ENCODE measurements at places on chromosomes 12 and 14. TPM values are rescaled to one million over a fixed set of nuclear protein-coding genes. Genes with fewer than 3 reads are reported as not detected.

MFAP5 gene
- not detected for total RNA-seq

YAF2 gene
- 33.3 TPM for total RNA-seq

KRT85 gene
- not detected for total RNA-seq

DPPA3 gene
- total RNA-seq: not detected

CYP46A1 gene
- total RNA-seq: not detected

KRAS gene
- total RNA-seq: 9.4 TPM

ENDOU gene
- not detected for total RNA-seq

EML1 gene
- total RNA-seq: 0.21 TPM

OAS1 gene
- 51.5 TPM for total RNA-seq

COL2A1 gene
- 0.66 TPM for total RNA-seq

IGFBP6 gene
- 0.64 TPM for total RNA-seq

TOMM20L gene
- not detected for total RNA-seq

RALGAPA1 gene
- total RNA-seq: 22.8 TPM

- H3K4me1 ChIP-seq: no peaks in the 10 kb centered on the region
- no peaks in the 10 kb centered on the region for H3K36me3 ChIP-seq
- no peak for DNase-seq
- no peak overlapping the region for H3K27ac ChIP-seq
Measured at GRCh38 chr12:131060011-131060703, 106.5 kb downstream of the ADGRD1 start.

- no peaks in the 10 kb centered on the region for H3K36me3 ChIP-seq
- no peak overlapping the region for H3K4me3 ChIP-seq
- DNase-seq: no peak
- H3K27ac ChIP-seq: no peak overlapping the region
- no peaks in the 10 kb centered on the region for H3K27me3 ChIP-seq
Measured at GRCh38 chr12:108777156-108777555, 45.8 kb upstream of the CORO1C start.

DNA sequence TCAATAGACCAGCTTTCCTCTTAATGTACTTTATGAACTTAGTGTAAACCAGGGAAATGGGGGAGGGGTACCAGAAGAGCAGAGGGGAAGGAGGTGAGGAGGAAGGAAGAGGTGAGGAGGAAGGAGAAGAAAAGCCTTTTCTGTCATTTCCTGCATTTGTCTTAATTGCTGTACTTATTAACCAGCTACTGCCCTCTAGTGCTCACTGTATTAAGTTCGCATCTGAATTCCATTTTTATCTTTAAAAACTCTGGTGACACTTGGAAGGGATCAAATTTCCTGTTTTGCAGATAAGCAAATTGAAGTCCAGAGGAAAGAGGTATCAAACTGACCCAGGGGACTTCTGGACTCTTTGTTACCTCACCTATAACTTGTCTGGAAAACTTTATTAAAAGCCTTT lies 22.2 kb downstream of the MANSC1 start:
- H3K36me3 ChIP-seq: no peaks in the 10 kb centered on the region
- H3K27me3 ChIP-seq: no peaks in the 10 kb centered on the region
- H3K4me1 ChIP-seq: no peaks in the 10 kb centered on the region
- peak; percentile 25 for DNase-seq
- no peak overlapping the region for H3K4me3 ChIP-seq

DNA sequence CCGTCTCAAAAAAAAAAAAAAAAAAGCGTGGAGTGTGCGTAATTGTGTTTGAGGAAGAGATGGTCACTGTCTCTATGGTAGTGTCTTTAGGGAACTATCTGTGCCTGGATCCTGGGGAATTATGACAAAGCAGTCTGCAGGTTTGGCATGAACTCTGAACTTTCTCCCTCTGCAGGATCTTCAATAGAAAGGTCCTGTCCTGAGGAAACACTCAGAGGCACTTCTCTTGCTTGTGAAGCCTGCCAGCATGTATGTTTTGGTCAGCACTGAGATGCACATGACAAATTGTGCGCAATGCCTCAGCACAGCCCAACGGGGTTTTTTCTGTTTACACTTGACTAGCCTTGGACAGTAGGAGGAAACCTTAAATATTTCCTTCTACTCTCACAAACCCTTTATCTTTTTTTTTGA lies 46.6 kb downstream of the ATF7 start:
- H3K27ac ChIP-seq: peak overlapping the region; percentile 35
- peak; percentile 77 for DNase-seq
- H3K4me1 ChIP-seq: peaks cover 27% of the 10 kb centered on the region
- no peaks in the 10 kb centered on the region for H3K36me3 ChIP-seq

GRCh38 chr12:128224226-128224625 lies 42.7 kb upstream of the TMEM132C start:
- no peak for DNase-seq
- H3K27me3 ChIP-seq: no peaks in the 10 kb centered on the region
- no peak overlapping the region for H3K27ac ChIP-seq
- H3K36me3 ChIP-seq: no peaks in the 10 kb centered on the region

GRCh38 chr14:33057585-33057984 lies 118.9 kb downstream of the NPAS3 start:
- DNase-seq: no peak
- no peaks in the 10 kb centered on the region for H3K27me3 ChIP-seq
- no peak overlapping the region for H3K4me3 ChIP-seq
- H3K27ac ChIP-seq: no peak overlapping the region
- no peaks in the 10 kb centered on the region for H3K36me3 ChIP-seq
- no peaks in the 10 kb centered on the region for H3K4me1 ChIP-seq

GRCh38 chr14:61323970-61324369 lies 2.6 kb downstream of the PRKCH start:
- H3K4me1 ChIP-seq: peaks cover 11% of the 10 kb centered on the region
- H3K27me3 ChIP-seq: no peaks in the 10 kb centered on the region
- no peak for DNase-seq
- no peaks in the 10 kb centered on the region for H3K36me3 ChIP-seq

DNA sequence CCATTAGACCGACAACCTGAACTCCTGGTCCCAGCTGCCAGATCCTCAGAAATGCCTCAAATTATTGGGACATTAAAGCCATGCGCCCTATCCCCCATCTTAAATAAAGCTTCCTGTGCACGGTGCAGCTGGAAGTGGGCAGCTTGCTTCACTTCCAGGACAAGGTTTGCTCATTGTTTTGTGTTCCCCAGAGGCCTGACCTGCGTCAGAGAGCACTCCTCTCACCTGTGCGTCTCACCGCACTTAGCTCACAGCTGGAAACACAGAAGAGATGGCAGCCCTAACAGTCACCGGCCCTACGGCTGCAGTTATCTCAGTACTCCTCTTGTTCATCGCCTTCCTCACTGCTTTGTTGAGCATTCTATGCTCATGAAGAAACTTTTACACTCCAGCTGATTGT lies 135.5 kb downstream of the ANO2 start:
- DNase-seq: no peak
- no peak overlapping the region for H3K27ac ChIP-seq
- H3K4me3 ChIP-seq: no peak overlapping the region
- H3K27me3 ChIP-seq: no peaks in the 10 kb centered on the region
- no peaks in the 10 kb centered on the region for H3K36me3 ChIP-seq
- H3K4me1 ChIP-seq: no peaks in the 10 kb centered on the region

GRCh38 chr12:121958541-121959240 lies 40.3 kb downstream of the CFAP251 start:
- H3K27me3 ChIP-seq: no peaks in the 10 kb centered on the region
- no peaks in the 10 kb centered on the region for H3K36me3 ChIP-seq
- no peak overlapping the region for H3K4me3 ChIP-seq
- no peak for DNase-seq

DNA sequence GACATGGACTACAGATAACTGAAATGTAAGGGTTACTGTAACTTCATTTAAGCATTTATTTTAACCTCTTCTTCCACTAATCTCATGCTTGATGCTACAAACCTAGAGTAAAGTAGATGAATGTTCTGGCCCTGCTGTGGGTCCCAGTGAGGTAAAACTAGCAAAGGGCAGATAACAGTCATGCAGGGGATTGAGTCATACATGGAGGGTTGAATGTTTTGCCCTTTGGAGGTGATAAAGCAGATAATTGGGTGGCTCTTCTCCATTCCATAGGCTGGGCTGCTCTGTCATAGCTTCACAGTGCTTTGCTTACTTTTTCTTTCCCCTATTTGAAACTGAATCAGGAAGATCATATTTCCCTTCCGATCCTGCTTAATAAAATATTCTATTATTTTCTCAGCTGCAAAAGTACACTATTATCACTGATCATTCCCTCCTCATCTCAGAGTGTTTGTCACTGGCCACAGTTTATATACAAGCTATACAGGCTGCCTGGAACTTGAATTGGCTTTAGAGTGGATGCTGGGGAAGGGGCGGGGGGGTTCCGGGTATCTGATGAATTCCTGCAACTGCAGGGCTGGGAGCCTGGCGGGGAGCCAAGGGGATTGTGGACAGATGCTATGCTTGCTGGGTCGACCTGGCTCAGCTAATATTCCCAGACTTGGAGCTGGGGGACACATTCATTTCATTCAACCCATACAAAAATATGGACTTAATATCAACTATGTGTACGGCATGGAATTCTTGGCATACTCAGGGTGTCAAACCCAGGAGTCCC lies 235.1 kb downstream of the NRXN3 start:
- no peaks in the 10 kb centered on the region for H3K4me1 ChIP-seq
- no peak for DNase-seq
- no peaks in the 10 kb centered on the region for H3K36me3 ChIP-seq
- H3K27me3 ChIP-seq: no peaks in the 10 kb centered on the region

DNA sequence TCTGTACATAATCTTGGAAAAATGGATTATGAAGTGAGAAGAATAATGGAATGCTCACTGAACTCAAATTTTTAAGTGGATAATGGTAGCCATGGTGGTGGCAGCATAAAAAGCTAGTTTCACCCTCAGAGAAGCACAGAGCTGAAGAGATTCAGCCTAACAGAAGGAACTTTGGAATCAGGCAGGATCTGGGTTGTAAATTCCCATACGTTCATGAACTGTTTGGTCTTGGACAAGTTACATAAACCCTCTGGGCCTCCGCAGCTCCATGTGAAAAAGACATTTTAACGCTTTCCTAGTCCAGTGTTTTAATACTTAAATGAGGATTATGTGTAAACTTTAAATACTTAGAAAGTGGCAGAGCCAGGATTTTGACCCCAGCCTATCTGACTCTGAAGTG lies 26.6 kb downstream of the JKAMP start:
- no peaks in the 10 kb centered on the region for H3K36me3 ChIP-seq
- no peak for DNase-seq
- H3K27ac ChIP-seq: no peak overlapping the region

- peak overlapping the region; percentile 90 for H3K27ac ChIP-seq
- no peaks in the 10 kb centered on the region for H3K27me3 ChIP-seq
- peaks cover 21% of the 10 kb centered on the region for H3K4me1 ChIP-seq
- DNase-seq: no peak
- peak overlapping the region; percentile 99 for H3K4me3 ChIP-seq
Measured at GRCh38 chr12:50112456-50113218, 601 bp downstream of the COX14 start.

DNA sequence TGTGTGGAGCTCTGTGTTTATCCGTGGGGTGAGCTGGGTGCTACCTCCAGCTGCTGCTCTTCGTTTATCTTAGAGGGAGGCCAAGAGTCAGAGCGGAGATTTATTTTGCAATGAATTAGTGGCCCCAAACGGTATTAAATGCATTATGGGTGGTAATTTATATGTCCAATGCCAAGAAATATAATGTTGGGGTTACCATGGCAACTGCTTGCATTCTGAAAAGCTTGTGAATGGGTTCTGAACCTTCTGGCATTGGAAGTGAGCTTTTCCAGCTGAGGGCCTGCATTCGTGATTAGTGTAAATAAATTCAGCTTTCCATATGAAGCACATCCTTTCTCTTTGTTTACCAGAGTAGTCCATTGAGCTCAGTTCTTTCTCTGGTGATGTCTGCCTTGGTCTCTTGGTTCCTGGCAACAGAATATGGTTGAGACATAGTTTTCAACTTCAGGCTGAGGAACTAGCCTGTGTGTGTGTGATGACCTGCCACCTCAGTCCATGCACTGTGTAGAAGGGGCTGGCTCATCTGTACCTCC lies 51.8 kb downstream of the TRAF3 start:
- DNase-seq: no peak
- no peak overlapping the region for H3K4me3 ChIP-seq
- H3K27ac ChIP-seq: no peak overlapping the region
- peaks cover 13% of the 10 kb centered on the region for H3K4me1 ChIP-seq

DNA sequence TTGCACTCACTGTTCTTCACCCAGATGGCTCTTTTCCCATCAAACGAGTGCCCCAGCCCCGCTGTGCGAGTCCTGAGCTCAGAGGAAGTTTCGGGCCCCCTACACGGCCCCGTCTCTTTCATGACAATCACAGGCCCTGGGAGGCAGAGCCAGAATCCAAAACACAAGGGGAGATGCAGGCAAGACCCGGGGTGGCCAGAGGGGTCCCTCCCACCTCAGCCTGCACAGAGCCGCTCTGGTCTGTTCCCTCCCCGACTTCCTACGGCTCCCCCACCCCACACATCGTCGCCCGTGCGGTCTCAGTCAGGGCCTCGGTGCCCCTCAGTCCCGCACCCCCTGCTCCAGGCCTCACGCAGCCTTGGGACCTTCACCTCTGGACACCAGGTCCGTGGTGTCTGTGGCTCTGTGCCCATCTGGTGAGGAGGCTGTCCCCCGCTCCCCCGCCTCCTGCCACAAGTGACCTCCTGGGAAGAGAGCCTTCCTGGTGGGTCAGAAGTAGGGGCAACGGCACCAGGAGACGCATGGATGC lies 8.9 kb downstream of the GPR132 start:
- H3K4me1 ChIP-seq: peaks cover 22% of the 10 kb centered on the region
- peaks cover 34% of the 10 kb centered on the region for H3K36me3 ChIP-seq
- H3K27me3 ChIP-seq: no peaks in the 10 kb centered on the region
- DNase-seq: no peak

DNA sequence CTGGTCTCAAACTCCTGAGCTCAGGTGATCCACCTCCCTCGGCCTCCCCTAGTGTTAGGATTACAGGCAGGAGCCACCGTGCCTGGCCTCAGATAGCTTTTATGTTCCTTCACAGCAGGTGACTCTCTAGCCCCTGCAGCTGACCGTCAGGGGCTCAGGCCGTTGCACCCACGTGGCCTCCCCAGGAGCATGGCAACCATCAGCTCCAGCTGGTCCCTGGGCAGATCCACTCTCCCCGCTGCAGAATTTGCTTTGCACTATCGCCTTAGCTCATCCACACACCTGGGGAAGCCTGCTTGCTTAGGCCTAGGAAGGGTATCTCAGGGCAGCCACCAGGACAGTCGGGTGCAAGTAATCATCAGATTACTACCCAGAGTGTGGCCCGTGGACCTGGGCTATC lies 62.6 kb downstream of the TSPAN9 start:
- H3K4me1 ChIP-seq: no peaks in the 10 kb centered on the region
- H3K4me3 ChIP-seq: no peak overlapping the region
- H3K36me3 ChIP-seq: no peaks in the 10 kb centered on the region
- no peak for DNase-seq
- H3K27me3 ChIP-seq: no peaks in the 10 kb centered on the region

DNA sequence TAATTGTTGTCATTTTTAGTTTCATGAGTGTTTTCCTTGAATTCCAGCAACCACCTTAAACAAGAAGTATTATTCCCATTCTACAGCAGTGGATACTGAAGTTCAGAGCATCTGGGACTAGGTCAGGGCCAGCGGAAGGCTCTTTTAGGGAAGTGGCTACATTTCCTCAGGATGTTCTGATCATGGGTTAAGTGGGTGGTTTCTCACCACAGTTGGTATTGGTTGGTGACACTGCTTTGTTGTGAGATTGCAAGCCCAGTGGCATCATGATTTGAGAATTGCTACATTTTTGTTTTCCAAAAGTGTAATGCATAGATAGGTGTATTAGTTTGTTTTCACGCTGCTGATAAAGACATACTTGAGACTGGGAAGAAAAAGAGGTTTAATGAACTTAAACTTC lies 47.1 kb downstream of the SYNE2 start:
- H3K27me3 ChIP-seq: no peaks in the 10 kb centered on the region
- no peak overlapping the region for H3K27ac ChIP-seq
- no peak for DNase-seq
- no peak overlapping the region for H3K4me3 ChIP-seq

Data from GM12878 (cell line).